ENCODE measurements at places on chromosomes 4 and X.

- no peak for DNase-seq
These were observed at the start of gene NAP1L2 for GRCh38 chrX:73214426-73215094. Gene NAP1L2, minus strand, starts transcription at chrX:73214851. Its CDS starts 359 bp downstream, at chrX:73214492.

DNA sequence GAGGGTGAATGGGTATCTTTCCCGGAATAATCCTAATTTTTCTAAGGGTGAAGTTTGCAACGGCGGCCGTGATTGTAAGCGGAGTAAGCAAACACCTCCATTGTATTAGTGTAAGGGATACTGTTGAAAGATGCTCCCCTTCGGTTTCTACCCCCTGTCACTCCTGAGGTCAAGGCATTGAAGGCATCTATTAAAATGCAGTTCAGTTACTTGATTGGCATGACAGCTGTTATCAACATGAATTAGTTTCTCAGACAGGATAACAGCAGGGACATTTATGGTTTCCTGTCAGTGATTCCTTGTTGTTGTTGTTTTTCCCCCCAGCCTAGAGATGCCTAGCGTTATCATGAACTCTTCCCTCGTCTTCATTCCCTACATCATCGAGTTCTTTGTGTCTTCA lies 552 bp downstream of the SLC25A14 start:
- no peak for DNase-seq

- DNase-seq = no peak
These were observed 627.1 kb upstream of the AADAT start for GRCh38 chr4:170716868-170717267.

DNA sequence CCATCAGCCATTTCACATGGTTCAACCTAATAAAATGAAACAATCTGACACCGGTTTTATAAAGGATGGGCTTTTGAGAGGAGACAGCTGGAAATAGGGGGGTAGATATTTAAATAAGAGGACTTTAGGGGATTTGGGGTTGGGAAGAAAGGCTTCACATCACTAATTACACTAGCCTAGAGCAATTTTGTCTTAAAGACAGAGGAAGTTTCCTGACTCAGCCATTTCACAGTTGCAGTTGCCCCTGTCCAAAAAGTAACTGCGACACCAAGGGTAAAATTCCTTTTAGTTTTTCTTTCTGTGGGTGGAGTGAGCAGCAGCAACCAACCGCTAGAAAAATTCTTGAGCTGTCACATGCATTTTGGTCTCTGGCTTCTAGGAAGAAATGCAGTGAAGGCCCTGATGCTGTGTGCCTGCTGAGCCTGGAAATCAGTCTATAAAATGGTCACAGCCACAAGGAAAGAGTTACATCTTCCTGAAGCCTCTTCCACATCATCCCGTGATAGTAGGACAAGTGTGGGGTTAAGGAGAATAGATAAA lies 233.6 kb downstream of the ZNF674 start:
- DNase-seq = no peak

GRCh38 chr4:7780751-7781348 lies 158.8 kb downstream of the AFAP1 start:
- DNase-seq = no peak

- no peak for DNase-seq
These were observed 71.2 kb downstream of the TRPC5 start for GRCh38 chrX:112011376-112011775.

GRCh38 chrX:79408623-79409322 lies 41.6 kb upstream of the ITM2A start:
- no peak for DNase-seq

DNA sequence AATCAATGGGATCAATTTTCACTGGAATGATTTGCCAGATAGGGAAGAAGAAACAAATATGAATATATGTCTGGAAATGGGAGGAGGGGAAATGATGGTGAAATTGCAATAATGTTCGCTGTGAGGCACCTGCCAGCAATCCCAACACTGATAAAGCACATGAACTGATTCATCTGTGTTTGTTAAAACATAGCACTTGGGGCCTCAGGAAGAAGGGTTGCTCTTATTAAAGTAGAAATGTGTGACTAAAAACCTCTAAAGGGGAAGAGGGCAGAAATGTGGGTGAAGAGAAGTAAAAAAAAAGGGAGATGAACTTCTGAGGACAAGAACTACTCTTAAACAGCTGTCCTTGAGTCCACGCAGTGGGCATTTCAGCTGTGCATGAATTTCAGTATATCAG lies 101.4 kb downstream of the C4orf51 start:
- DNase-seq = no peak

- no peak for DNase-seq
These were observed 76.2 kb upstream of the TEX13D start for GRCh38 chrX:124256216-124256615.

DNA sequence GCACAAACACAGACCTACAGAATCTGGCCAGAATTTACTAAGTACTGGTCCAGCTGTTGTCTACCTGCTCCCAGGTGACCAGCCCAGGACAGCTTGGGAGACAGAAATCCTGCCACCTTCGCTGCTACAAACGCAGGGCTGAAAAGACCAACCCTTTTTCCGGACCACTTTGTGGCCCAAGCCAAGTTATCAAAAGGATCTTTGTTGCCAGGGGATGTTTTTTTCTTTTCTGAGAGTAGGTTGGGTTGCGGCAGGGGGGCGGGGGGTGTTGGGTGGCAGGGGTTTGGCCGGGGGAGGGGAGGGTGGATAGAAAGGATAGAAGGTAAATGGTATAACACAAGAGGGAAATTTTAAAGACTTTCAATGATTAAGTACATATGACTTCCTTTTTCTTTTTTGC lies 63.4 kb downstream of the STOX2 start:
- DNase-seq = no peak

DNA sequence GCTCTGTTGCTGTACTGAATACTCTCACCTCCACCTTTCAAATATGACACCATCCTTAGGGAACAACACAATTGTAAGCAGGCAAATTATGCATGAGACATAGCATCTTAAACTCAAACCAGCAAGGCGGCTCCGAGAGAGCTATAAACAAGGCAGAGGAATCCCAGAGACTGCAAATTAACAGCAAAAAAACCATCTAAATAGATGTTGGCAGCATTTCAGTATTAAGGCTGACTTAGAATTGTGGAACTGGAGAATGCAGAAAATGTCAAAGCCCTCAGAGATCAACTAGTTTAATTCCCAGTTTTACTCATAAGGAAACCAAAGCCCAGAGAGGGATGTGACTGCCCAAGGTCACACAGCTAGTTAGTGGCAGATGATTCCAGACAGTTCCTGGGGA lies 37.2 kb upstream of the SPANXC start:
- no peak for DNase-seq

- DNase-seq = no peak
These were observed 402.4 kb downstream of the PACRGL start for GRCh38 chr4:21102667-21103066.

- no peak for DNase-seq
These were observed 158.5 kb upstream of the ARSJ start for GRCh38 chr4:114137984-114138383.

DNA sequence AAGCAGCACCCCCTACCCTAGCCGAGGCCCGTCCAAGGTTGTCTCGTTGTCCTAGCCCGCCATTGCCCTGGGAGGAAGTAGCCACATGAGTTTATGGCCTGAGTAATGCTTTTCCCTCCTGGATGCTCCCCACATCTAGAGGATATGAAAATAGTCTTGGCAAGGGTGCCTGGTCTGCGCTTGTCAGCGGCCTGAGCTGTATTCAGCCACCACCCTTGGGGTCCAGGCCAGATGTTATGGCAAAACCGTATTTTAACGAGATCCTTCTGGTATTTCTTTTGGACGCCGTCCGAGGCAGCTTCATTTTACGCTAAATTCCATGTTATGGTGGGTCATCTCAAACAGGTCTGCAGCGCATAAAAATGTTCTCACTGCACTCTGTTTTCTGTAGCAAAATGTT lies 89.3 kb downstream of the GPR143 start:
- DNase-seq = no peak

DNA sequence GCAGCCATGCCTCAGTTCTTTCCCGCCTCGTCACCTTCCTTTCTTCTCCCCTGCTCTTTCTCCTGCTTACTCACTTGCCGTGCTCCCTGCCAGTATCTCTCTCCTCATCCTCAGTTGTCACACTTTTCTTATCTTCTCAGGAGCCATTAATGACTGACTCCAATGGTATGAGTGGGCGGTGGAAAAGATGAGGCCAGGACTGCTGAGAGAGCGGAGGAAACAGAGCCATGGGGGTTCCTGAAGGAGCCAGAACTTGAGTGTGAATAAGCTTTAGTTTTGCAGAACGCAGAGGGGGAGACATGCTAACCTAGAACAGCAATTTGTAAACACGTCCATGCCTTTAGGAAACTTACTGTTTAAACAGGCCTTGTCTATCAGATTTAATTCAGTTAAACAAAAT lies 126.5 kb downstream of the CHIC2 start:
- no peak for DNase-seq

- DNase-seq = no peak
These were observed 88.2 kb downstream of the AWAT2 start for GRCh38 chrX:69961365-69962072.

DNA sequence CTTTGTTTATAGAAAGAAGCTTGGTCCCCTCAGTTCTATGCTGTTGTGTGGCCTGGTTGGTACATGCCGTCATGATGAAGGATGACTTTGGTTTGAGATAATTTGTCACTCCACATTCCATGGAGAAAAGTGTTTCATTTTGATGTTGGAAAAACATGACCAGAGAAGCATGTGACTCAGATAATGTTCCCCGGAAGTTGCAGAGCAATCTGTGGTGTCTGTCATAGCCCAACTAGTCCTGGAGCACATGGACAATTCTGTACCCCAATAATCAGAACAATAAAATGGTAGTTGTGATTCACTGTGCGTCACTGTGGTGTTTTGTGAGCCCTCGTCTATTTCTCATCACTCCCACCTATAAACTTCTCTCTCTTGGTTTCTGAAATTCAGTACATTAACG lies 85.1 kb downstream of the PDK3 start:
- no peak for DNase-seq

Measured in K562 (cell line).